ENCODE measurements at places on chromosomes 4 and X.
A peak's percentile ranks its signal among the peaks of the same experiment; 100 is the strongest.

GRCh38 chr4:124044330-124044729 is 647.7 kb downstream of the SPRY1 start:
- DNase-seq, result no peak

- DNase-seq, result no peak
Observed at GRCh38 chr4:6746721-6747293, 30.8 kb downstream of the BLOC1S4 start.

DNA sequence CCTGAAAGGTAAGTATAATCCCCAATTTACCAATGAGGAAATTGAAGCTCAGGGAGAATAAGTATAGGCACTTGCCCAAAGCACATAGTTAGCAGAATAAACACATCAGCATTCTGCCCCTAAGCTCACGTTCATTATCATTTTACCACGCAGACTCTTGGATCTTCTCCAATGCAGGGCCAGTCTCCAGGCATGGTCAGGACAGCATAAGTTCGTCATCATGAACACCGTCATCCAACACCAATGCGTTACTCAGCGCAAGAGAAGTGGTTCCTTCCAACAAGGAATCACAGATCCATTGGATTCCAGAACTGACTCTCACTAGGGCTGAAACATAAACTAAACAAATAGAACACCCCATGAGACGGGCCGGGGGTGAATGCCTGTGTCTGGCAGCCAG is 86.5 kb upstream of the GPM6B start:
- no peak for DNase-seq

GRCh38 chr4:1792832-1793495 is at the start of gene FGFR3:
Gene FGFR3, plus strand, starts transcription at chr4:1793293. Its CDS starts 642 bp downstream, at chr4:1793935.
- peak; percentile 19 for DNase-seq

DNA sequence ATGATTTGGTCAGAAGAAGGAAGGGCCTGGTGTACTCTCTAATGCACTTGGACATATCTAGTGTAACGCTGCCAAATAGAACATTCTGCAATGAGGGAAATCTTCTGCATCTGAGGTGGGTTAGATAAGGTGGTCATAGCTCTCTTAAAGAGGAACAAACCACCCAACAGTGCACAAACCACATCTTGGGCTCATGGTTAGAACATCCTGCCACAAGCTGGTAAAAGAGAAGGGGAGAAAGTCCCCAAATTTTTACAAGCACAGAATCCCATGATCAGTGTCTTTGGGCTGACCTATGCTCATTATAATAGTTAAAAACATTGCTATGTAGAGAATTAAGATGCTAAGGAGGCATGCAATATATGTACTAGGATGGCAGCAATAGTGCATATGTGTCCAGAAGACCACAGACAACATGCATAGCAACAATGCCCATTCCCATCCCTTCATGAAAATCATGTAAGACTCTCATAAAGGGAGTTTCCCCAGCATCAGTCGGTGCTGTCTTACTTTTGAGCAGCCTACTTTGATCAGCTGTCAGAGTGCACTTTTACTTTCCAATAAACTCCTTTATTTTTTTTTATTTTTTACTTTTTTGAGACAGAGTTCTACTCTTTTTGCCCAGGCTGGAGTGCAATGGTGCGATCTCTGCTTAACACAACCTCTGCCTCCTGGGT is 99.7 kb upstream of the SLC7A11 start:
- DNase-seq, result no peak

DNA sequence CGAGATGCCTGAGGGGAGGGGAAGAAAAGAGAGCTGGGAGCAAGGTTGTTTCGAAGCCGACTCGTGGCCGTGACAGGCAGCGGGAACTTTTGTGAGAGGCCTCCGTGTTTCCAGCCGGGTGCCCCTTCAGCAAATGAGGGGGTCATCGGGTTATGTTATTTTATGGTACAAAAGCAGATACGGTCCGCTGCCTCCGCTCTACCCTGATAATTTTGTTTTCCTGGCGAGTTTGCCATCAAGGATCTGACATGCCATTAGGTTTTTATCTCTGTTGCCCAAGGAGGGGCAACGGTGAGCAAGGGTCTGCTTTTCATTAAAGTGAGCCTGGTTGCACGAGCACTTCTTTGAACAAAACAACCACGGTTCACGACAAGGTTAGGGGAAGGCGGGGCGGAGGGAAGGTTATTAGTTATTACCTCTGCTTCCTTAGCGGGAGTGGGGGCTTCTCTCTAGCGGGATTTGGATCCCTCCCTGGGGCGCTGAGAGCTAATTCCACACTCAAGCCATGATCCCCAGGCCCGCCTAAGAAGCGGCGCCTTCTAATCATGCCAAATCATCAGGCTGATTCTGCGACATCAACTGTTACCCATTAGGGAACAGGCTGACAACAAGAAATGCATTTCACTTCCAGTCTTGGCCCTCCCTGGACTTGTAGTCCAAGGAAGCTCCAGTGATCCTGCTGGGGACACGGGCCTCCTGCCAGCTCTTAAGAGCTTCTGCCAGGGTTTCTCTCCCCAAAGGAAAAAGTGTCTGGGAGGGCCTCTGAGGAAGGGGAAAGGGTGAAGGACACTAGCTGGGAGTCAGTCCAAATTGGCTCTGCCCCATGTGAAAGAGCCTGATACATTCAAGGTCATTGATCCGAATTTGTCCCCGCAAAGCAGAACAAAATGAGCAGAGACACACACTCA is 617.7 kb downstream of the MID1IP1 start:
- no peak for DNase-seq

GRCh38 chrX:115559672-115560071 is 1.3 kb upstream of the PLS3 start:
- DNase-seq, result no peak

DNA sequence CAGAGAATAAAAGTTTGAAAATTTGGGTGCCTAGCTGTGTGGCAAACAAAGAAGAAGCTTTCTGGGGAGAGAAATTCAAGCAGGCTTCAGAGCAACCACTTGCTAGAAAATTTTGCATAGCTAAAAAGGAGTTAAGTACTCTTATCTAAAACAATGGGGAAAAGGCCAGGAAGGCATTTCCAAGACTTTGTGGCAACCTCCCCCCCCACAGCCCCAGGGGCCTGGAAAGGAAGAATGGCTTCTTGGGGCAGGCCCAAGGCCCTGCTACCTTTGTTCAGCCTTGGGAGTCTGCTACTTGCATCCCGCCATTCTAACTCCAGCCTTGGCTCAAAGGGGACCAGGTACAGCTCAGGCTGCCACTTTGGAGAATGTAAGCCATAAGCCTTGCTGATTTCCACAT is 102.2 kb downstream of the PTCHD1 start:
- no peak for DNase-seq

GRCh38 chrX:9515489-9515888 is 50.6 kb downstream of the TBL1X start:
- no peak for DNase-seq

- DNase-seq, result no peak
Observed at GRCh38 chr4:184853436-184853835, 27.7 kb upstream of the ACSL1 start.

- DNase-seq, result peak; percentile 42
Observed at GRCh38 chr4:15231265-15232091, 196.4 kb upstream of the C1QTNF7 start.

- DNase-seq, result no peak
Observed at GRCh38 chrX:15988661-15989603, 134.3 kb upstream of the AP1S2 start.

- no peak for DNase-seq
Observed at GRCh38 chr4:151675411-151675971, 85.3 kb downstream of the GATB start.

GRCh38 chrX:129667412-129667811 is 12.7 kb upstream of the APLN start:
- DNase-seq, result no peak

DNA sequence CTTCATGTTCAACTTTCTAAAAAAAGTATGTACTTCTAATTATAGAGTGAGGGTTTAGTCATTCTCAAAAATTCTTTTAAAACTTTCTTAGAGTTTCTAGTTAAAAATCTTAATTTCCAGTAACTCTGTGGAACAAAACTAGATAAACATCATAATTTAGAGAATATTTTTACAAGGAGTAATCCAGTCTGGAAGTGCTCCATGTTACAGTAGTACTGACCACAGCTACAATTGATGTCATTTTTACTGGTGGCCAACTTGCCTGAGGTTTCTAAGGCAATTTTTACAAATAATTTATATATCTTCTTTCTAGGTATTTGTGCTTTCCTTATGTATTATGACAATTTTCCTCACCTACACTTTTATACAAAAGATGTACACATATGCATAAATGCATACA is 490.4 kb downstream of the CENPC start:
- DNase-seq, result no peak

DNA sequence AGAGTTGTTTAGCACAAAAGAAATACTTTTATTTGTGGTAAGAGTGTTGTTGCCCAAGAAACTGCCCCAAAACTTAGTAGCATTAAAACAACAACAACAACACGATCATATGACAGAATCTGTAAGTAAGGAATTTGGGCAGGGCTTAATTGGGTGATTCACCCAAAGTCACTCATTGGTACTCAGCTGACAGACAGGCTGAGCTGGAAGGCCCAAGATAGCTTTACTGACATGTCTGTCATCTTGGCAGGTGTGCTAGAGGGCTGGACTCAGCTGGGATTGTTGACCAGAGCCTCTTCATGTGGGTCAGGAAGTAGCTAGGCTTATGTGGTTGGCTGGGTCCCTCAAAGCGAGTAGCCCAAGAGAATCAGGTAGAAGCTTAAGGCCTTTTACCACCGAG is 52.3 kb downstream of the KIAA0232 start:
- no peak for DNase-seq

DNA sequence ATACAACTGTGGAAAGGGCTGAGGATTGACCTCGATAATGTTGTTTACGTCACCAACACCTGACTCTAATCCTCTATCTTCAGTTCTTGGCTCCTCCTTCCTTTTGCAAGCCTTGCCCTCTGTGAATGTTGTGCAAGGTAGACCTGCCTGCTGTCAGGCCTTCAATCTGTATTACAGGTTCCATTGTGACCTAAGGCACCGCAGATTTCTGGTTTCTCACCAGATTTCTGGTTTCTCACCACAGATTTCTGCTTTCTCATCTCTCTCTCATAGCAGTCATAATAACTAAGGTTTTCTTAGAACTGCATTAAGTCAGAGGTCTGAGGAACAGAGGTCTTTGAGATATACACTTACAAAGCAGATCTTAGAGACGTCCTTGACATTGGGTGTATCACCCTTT is 51.5 kb upstream of the ETNPPL start:
- DNase-seq, result no peak

DNA sequence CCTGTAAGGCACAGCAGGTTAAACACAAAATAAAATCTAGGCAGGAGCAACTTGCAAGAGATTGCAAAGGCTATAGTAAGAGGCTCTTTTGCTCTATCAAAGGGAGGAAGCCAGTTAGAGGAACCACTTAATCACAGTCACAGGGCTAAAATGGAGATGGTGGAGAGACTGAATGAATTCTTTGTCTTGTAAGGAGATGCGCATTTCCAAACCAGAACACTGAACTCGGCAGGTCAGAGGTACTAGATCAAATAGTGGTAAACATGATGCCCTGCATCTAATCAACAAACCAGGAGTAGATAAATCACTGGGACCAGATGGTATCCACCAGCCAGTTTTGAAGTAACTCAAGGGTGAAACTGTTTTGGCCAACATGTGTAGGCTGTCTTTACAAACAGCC is 55.8 kb downstream of the GPC4 start:
- no peak for DNase-seq

GRCh38 chr4:190121759-190122158 is 51.8 kb upstream of the DUX4 start:
- no peak for DNase-seq

- no peak for DNase-seq
Observed at GRCh38 chrX:55450259-55450658, 1.7 kb upstream of the MAGEH1 start.

GRCh38 chr4:71009890-71010588 is 16.6 kb downstream of the DCK start:
- no peak for DNase-seq

- DNase-seq, result no peak
Observed at GRCh38 chrX:22944945-22945344, 54.8 kb upstream of the DDX53 start.

DNA sequence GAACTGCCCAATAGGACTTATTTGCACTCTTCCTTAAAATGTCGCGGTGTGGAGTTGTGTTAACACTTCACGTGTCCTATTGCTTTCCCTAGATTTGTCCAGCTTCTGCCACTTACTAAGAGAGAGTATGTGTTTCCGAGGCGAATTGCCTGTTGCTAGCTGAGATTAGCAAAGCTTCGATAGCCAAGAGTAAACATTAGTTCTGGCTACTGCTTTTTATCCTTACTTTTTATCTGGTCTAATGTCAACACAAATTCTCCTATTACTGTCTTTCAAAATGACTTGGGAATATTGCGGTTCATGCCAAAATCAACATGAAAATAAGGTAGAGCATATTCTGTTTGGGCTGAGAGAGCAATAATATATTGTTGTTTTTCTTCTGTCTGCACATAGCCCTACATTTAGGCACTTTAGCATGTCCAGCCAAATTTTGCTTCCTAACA is 90.4 kb upstream of the VEGFC start:
- DNase-seq, result no peak

GRCh38 chr4:147510962-147511668 is 30.2 kb downstream of the EDNRA start:
- DNase-seq, result no peak

DNA sequence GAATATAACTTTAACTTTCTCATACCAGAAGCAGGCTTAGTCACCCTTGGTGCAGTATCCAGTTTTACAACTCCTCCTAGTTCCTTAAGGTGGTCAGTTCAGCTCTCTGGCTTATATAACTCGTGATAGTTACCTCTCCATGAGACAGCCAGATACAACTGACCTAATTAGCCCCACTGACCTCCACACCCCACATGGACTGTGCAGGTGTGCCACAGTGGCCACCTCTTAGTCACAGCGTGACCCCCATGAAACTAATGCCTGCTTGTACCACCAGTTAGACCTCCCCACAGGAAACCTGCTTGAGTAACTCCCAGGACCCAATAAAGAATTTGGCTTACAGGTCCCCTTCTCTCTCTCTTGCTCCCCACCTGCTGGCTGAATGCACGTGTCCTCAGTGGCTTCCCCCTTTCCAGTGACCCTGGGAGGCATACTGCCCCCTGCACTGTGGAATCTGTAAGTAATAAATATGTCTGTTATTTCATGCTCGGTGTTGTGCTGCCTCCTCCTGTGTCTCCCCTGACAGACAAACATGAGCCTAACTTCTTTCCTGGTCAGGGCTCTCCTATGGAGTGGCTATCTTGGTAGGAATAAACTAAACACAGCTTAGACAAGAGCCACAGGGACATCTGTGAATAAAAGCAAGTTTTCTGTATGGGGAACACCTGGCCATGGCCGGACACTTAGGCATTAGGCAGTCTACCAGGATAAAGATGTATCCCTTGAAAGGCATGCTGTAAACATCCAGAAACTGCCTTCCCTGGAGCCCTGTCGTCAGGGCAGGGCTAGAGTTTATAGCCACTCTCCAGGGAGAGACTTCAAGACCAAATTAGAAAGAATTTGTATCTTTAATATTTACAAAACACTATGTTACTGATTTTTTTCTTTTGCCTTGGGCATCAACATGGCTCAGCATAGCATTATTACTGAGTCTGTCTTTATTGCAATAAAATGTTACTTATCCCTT is 209.7 kb upstream of the BOD1L1 start:
- DNase-seq, result no peak

GRCh38 chr4:115274545-115274944 is 161.1 kb upstream of the NDST4 start:
- no peak for DNase-seq

GRCh38 chr4:39365360-39365759 is 802 bp downstream of the RFC1 start:
- DNase-seq, result no peak
